Nucleus accumbens (tissue), 56 donors: ENCODE measurements at places on chromosomes 2 and 18.

GRCh38 chr2:13230221-13230620 lies 513.5 kb downstream of the TRIB2 start:
- DNase-seq: no peak

DNA sequence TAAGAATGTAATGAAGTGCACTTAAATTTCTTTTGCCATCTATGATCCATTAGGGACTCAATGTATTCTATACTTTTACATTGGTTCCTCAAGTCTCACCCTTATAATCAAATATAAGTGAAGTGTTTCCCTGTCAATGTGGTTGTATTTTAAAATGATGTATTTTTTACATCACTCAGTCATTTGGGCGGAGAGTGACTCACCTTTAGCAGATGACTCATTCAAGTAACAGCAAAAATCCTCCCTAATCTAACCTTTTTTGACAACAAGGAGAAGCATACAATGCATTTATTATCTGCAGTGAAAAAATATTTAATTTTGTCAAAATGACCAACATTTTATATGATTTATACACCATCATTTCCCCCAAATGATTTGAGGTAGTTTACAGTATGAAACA lies 94.4 kb downstream of the FANCL start:
- no peak for DNase-seq

DNA sequence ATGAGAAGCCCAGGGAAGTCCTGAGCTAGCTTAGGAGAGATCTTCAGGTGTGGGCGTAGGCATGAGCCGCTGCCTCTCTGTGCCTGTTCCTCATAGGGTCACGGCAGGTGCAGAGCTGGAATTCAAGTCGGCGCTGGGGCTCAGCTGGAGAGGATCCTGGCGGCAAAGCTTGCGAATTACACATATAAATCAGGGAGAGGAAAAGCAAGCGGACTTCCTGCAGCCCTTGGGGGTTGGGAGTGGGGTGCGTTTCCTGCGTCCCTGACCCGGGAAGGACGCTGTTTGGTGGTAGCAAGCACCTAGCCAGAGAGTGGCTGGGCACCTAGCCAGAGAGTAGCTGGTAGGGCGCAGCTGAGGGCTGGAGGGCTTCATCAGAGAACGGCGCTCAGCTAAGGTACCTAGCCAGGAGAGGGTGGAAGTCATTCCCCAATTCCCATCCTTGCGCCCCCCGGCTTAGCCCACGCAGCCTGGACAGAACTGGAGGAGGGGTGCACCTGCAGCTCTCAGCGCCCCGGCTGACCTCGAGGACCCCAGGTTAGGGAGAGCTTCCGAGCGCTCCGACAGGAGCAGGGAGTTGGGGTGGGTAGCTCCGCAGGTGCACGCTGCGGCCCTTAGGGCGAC lies 459 bp upstream of the EFR3B start:
- peak; percentile 59 for DNase-seq

GRCh38 chr2:217669831-217670230 lies 333.0 kb downstream of the TNS1 start:
- no peak for DNase-seq

GRCh38 chr2:162252153-162252552 lies 8.9 kb upstream of the FAP start:
- no peak for DNase-seq

DNA sequence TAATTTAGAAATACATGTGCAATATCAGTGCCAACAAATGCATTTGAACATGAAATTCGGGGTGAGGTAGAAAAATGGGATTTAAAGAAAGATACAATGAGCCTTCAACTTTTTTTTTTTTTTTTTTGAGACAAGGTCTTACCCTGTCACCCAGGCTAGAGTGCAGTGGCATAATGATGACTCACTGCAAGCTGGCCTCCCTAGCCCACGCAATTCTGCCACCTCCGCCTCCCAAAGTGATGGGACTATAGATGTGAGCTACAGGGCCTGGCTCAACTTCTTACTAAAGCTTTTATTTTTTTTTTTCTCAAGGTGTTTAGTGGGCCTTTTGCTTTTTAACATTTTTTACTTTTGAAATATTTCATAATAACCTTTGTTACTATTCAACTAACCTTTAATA lies 365.6 kb downstream of the LRRTM4 start:
- no peak for DNase-seq

DNA sequence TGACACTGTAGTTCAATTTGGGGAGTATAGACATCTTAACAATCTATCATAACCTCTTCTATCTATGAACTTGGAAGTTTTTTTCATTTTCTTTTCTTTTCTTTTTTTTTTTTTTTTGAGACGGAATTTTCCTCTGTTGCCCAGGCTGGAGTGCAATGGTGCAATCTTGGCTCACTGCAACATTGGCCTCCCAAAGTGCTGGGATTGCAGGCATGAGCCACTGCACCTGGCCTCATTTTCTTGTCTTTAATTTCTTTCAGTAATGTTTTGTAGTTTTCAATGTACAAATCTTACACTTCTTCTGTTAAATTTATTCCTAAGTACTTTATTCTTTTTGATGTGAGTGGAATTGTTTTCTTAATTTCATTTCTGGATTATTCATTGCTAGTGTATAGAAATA lies 14.6 kb downstream of the ASAP2 start:
- DNase-seq: no peak

DNA sequence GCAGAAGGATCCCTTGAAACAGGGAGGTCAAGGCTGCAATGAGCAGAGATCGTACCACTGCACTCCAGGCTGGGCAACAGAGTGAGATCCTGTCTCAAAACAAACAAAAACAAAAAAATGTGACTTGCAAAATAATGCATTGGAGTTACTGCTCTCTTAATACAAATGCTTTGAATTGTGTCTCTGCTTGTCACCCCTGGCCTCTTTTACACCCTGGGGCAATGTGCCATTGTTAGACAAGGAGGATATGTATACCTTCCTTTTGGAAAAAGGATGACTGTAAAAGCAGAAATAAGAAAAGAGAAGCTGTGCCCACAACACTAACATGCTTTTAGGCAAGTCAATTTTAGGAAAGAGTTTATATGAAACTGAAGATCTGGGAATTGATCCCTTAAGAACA lies 20.8 kb upstream of the C2orf74 start:
- DNase-seq: no peak

GRCh38 chr2:8154936-8155335 lies 526.9 kb upstream of the ID2 start:
- no peak for DNase-seq
